ENCODE measurements at places on chromosomes 1 and 21. TPM values are rescaled to one million over a fixed set of nuclear protein-coding genes. Genes with fewer than 3 reads are reported as not detected.
A peak's percentile ranks its signal among the peaks of the same experiment; 100 is the strongest.

DNA sequence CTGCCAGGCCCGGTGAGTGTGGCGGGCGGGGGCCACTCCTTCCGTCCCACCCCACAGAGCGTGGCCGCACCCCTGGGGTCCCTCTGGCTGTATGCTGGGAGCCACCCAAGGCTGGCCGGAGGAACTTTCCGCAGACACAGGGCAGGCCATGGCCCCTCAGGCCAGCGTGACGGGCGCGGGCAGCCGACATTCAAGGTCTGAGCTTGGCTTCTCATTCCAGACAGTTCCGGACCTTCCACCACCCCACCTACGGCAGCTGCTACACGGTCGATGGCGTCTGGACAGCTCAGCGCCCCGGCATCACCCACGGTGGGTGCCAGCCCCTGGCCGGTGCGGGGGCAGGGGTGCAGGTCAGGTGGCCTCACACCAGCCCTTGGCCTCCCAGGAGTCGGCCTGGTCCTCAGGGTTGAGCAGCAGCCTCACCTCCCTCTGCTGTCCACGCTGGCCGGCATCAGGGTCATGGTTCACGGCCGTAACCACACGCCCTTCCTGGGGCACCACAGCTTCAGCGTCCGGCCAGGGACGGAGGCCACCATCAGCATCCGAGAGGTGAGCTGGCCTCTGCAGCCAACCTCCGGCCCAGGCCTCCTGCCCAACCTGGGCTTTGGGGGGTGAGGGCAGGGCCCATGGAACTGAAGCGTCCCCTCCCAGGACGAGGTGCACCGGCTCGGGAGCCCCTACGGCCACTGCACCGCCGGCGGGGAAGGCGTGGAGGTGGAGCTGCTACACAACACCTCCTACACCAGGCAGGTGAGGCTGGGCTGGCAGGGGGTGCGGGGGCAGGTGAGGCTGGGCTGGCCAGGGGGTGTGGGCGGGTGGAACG is 7.3 kb downstream of the SCNN1D start:
- no peak for DNase-seq

GRCh38 chr1:15799928-15800835 is 7.3 kb downstream of the UQCRHL start:
- peak; percentile 82 for DNase-seq

GRCh38 chr1:48916130-48917069 is 139.7 kb upstream of the BEND5 start:
- DNase-seq, result no peak

Gene EVI5
- total RNA-seq, result 10.8 TPM

DNA sequence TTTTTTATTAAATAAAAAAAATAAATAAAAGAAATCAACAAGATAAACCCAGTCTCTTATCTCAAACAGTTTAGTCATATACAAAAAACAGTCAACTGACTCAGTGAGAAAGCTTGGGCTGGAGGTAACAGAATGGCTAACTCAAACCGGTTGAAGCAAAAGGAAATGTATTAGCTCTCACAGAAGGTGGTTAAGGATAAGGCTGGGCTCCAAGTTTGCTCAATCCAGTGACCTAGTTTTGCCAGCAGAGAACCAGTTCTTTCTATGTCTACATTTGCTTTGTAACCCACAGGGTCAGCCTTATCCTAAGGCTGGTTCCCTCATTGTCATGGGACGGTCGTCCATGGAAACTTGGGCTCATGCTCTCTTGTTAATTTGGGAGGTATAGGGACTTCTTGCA is 144.5 kb upstream of the L1TD1 start:
- DNase-seq, result no peak

Gene OR6N1
- not detected for total RNA-seq

GRCh38 chr1:199197695-199198094 is 558.9 kb downstream of the PTPRC start:
- DNase-seq, result no peak

- no peak for DNase-seq
These were observed 80.6 kb downstream of the CCDC185 start for GRCh38 chr1:223473601-223474344.

DNA sequence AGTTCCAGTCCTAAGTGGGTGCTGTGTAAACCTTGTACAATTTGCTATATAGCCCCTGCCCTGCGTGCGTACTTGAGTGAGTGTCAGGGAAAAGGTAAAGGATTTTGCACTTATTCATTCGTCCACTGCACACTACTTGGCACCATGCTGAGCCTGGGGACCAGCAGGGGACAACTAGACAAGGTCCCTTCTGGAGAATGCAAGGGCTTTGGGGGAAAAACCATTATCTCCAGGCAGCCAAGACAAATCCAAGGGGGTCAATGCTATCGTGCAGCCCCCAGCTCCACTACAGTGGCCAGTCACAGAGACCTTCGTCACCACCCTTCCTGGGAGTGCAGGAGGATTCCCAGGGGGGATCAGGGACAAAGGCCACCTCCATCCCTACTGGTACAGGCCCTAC is 39.7 kb downstream of the MATN1 start:
- no peak for DNase-seq

Gene MSH4
- total RNA-seq, result 0.19 TPM

Gene COL9A2
- total RNA-seq, result 0.73 TPM

GRCh38 chr1:30478799-30479563 is 244.4 kb downstream of the MATN1 start:
- no peak for DNase-seq

Gene CFH
- 4.0 TPM for total RNA-seq

GRCh38 chr1:168433238-168433637 is 110.6 kb downstream of the XCL2 start:
- DNase-seq, result no peak

- DNase-seq, result peak; percentile 16
These were observed 122.2 kb downstream of the RUNX1 start for GRCh38 chr21:34926803-34927467.

DNA sequence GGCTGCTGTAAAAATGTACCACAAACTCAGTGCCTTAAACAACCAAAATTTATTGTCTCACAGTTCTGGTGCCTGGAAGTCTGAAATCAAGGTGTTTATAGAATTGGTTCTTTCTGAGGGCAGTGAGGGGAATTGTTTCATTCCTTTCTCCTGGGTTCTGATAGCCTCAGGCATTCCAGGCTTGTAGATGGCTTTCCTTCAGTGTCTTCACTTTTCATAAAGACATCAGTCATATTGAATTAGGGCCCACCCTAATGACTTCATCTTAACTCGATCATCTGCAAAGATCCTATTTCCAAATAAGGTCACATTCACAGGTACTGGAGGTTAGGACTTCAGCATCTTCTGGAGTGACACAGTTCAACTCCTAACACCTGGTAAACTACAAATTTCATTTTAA is 15.0 kb downstream of the CDKN2C start:
- DNase-seq, result no peak

- DNase-seq, result no peak
These were observed 39.6 kb downstream of the DAB1 start for GRCh38 chr1:57384284-57384683.

Gene LCE6A
- total RNA-seq, result not detected

All from pancreas (tissue), 10 donors.